Stimulated activated CD8-positive, alpha-beta memory T cell treated with anti-CD3 and anti-CD28 coated beads, Interleukin-15, amount 100 ng/mL, for 48 hours (primary cell): ENCODE measurements at places on chromosomes 4 and X.

DNA sequence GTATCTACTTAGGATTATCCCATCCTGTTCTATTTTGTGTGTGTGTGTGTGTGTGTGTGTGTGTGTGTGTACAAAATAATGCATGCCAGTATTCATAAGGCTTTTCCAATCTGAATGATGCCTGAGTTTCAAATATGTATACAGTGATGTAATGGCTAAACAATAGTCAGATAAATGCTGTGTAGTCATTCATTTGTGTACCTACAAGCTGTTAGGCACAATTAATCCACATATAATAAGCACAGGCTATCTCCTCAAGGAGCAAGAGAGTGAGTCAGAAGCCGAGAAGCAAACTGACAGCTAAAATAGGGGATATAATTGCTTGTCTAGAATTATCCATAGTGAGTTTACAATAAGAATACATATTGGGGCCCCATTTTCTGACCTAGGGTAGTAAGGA lies 15.7 kb downstream of the DMD start:
- DNase-seq: no peak

GRCh38 chr4:116838609-116839008 lies 246.8 kb downstream of the TRAM1L1 start:
- no peak for DNase-seq

GRCh38 chrX:95875661-95876060 lies 809.0 kb upstream of the DIAPH2 start:
- no peak for DNase-seq

GRCh38 chrX:153953342-153953830 lies 8.9 kb upstream of the RENBP start:
- peak; percentile 71 for DNase-seq

- no peak for DNase-seq
Observed at GRCh38 chr4:184318852-184319251, 101.2 kb upstream of the ENPP6 start.

- peak; percentile 22 for DNase-seq
Observed at GRCh38 chrX:39336671-39337311, 535.5 kb downstream of the MID1IP1 start.

DNA sequence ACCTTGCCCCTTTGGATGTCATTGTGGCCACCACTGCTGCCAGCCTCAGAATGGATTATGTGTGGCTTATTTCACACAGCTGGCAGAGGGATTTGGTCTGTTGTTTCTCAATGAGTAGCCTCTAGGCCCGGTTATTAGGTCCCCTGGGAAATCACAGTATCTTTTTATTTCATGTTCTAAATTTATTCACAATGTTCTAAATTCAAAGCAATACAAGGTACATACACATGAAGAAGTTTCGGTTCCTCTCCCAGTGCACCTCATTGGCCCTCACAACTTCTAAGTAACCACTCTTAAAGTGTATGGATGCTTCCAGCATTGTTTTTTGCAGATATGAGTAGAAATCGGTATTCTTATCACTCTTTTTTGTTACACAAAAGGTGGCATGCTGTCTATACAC lies 262.7 kb downstream of the RCHY1 start:
- no peak for DNase-seq

GRCh38 chr4:157052429-157053040 lies 23.4 kb upstream of the GLRB start:
- DNase-seq: no peak

DNA sequence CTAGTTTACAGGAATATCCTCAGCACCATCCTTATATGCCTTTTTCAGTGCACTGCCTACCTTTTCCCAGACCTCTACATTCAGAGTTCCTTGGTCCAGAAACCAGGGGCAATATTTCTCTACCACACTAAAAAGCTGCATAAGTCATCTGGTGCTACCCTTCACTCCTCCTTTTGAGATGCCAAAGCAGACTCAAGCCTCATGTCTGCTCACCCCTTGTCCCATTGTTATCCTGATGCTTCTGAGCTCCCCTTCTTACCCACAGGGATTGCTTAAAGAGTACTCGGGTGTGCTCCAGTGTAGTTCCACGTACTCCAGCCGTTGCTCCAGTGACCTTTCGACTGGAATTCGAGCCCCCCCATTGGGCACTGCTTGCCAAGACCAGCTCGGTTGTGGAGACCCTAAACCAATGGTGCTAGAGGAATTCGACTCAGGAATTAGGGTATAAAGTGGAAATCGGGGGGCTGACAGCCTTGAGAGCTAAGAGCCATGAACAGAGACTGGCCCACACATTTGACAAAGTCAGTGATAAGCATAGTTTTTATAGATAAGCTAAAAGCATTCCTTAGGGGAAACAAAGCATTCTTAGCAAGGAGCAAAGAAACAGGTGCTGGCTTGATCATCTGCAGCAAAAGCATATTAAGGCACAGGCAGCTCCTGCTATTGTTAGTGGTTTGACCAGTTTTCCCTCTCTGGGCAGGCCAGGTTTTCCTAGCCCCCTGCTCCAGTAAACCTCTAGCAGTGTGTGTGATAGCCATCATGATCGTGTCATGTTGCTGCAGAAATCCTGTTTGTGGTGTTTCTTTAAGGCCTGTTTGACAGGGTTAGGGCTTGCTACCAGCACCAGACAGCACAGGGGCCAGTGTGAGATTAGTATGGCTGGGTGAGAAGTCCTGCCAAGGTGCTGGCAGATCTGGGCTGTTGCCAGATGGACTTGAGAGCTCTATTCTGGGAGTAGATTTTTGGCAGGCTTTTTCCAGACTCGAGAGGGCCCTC lies 57.5 kb upstream of the WDR1 start:
- no peak for DNase-seq

GRCh38 chr4:187209921-187210613 lies 486.4 kb upstream of the FAT1 start:
- DNase-seq: no peak

DNA sequence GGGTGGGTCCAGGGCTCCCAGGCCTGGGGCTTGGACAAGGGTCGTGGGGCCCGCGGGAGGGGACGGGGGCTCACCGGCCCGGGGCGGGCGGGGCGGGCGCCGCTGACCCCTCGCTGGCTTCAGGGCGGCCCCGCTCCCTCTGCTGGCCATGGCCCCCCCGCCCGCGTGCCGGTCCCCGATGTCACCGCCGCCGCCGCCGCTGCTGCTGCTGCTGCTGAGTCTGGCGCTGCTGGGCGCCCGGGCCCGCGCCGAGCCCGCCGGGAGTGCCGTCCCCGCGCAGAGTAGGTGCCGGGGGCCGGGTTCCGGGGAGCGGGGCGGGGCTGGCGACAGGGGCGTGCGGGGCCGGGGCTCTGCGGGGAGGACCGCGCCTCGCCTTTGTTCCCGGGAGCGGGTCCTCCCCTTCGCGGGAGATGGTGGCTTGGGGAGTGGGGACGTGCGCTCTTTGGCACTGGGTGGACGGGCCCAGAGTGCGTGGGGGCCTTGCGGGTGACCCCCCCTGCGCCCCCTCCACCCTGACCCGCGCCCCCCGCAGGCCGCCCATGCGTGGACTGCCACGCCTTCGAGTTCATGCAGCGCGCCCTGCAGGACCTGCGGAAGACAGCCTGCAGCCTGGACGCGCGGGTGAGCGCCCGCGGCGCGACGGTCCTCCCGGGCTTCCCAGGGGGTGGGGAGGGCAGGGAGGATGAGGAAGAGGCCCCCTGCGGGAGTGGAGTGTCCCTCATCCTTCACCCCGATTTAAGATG lies 16.8 kb upstream of the NAT8L start:
- no peak for DNase-seq

DNA sequence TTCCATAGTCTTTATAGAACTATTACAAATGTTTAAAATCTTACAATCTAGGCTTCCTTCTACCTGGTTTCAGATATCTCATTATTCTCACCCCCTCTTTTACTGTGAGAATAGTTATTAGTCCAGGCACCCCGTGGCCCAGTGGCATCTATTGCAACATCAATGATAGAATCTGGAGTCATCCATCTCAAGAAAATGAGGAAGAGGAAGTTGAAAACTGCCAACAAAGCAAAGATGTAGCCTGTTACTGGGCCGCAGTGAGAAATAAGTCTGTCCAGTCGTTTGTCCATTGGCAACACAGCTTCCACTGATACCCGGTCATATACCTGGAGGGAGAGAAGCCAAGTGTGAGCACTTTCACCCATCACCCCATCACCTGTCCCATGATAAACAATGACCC lies 6.0 kb upstream of the ASB11 start:
- DNase-seq: no peak

DNA sequence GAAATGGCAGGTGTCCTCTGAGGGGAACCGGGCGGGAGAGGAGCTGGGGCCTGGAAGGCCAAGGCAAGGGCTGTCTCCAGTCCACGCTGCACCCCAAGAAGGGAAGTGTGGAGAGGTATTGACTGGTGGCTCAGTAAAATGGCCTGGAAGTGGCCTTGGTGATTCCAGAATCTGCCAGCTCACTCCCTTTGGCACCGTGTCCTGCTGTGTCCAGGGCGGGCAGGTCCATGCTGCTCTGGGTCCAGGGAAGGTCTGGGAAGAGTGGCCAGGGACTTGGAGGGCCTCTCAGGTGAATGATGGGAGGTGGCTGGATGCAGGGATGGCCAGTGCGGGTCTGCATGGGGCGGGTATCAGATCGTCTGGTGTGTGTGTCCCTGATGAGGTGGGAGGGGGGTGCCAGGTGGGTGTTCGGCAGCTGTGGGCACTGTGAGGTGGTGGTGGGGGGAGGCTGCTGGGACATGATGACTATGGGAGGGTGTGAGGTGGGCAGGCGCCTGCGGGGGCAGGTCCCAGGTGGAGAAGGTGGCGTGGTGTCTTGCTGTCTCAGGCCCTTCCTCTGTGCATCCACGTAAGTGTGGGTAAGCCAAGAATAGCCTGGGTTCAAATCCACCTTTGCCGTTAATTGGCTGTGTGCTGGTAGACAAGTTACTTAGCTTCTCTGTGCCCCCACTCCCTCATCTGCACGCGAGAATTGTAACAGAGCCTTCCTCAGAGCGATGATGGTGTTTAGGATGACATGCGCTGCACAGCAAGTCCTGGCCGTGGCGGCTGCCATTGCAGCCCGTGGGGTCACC lies 17.7 kb downstream of the RGS12 start:
- DNase-seq: no peak

GRCh38 chr4:7499661-7500060 lies 64.9 kb upstream of the PSAPL1 start:
- DNase-seq: no peak

- DNase-seq: no peak
Observed at GRCh38 chrX:39827951-39828350, 269.8 kb downstream of the BCOR start.

- DNase-seq: no peak
Observed at GRCh38 chr4:124937993-124938392, 225.5 kb upstream of the ANKRD50 start.

- no peak for DNase-seq
Observed at GRCh38 chr4:185263419-185263818, 54.0 kb downstream of the SNX25 start.

DNA sequence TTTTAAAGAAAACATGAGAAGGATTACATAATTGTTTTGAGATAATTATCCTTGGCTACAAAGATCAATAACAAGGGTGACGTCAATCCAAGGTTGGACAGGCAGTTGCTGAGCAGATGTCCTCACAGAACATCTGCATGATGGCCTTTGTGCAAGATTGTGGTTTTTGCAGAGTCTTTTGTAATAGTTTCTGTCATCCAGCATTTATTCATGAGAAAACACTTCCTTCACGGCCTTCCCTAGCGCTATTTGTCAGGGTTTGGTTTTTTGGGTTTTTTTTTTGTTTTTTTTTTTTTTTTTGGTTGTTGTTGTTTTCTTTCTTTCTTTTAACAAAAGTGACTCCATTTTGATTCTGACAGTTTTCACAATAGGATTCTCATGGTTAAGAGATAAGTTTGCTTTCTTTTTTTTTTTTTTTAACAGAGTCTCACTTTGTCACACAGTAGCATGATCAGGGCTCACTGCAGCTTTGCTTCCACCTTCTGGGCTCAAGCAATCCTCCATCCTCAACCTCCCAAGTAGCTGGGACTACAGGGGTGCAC lies 31.5 kb upstream of the ELF2 start:
- no peak for DNase-seq

DNA sequence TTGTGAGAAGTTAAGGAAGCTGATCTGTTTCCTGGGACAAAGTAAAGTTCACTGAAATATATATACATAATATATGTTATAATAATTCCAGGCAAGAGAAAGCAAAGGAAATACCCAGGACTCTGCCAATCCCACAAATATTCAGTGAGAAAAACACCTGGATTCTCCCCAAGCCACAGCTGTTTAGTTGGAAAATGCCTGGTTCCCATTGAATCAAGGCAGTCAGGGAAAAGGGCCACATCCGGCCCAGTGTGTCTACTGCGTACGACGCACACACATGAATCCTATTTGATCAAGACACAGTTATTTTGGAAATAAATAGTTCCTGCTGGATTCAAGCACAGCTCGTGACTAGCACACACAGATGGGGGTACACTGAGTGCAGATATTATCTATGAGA lies 6.3 kb upstream of the DCHS2 start:
- no peak for DNase-seq

- DNase-seq: no peak
Observed at GRCh38 chr4:183242291-183242690, 77.8 kb downstream of the CLDN22 start.

DNA sequence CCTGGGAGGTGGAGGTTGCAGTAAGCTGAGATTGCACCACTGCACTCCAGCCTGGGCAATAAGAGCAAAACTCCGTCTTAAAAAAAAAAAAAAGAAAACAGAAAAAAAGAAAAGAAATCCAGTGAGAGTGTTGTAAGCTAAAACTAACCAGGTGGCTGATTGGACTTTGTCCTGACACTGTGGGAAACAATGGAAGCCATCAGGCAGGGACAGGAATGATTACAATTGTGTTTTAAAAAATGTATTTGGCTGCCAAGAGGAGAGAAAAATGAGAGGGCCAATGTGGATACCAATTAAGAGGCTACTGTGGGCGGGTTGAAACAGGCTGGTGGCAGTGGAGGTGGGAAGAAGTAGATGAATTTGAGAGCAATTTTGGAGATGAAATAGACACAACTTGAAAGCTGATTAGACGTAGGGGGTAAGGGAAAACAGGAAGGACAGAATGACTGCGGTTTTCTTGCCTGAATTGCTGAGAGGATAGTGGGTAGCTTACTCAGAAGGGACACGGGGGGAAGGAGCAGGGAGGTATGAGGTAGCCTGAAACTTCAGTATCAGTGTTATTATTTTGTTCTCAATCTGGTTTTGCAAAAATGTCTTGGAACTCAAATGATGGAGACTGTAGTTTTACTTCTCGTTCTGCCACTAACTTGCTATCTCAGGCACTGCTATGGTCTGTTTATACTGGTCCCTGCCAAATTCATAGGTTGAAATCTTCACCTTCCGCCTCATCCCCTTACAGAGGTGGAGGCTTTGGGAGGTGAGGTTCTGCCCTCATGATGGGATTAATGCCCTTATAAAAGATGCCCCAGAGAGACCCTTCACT lies 45.6 kb upstream of the CHRNA9 start:
- DNase-seq: no peak

- no peak for DNase-seq
Observed at GRCh38 chrX:119190831-119191230, 45.3 kb upstream of the PGRMC1 start.

GRCh38 chrX:97763981-97764380 lies 880.3 kb downstream of the RPA4 start:
- DNase-seq: no peak

- DNase-seq: no peak
Observed at GRCh38 chr4:152864361-152864760, 71.8 kb upstream of the FHDC1 start.

DNA sequence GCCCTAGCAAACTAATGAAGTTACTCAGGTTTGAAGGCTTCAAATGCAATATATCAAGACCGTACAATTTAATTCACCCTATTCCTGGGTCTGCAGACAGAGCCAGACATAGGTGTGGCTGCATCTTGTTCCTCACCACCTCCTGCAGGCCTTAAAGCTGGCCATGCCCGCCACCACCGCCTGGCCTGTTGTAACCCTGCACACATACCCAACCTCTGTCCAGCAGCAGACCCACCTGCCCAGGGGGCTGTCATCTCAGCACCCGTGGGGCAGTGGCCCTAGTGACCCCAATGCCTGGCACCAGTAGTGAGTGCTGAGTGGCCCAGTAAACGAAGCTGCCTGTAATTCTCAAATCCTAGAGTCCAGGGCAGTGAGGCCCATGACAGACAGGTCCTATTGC lies 40.7 kb downstream of the ZBTB49 start:
- DNase-seq: no peak
